Renal pelvis (tissue), 12 donors: ENCODE measurements at places on chromosomes 3 and 15. TPM values are rescaled to one million over a fixed set of nuclear protein-coding genes. Genes with fewer than 3 reads are reported as not detected.

The RYR3 gene
- polyA plus RNA-seq, result 19.2 TPM

DNA sequence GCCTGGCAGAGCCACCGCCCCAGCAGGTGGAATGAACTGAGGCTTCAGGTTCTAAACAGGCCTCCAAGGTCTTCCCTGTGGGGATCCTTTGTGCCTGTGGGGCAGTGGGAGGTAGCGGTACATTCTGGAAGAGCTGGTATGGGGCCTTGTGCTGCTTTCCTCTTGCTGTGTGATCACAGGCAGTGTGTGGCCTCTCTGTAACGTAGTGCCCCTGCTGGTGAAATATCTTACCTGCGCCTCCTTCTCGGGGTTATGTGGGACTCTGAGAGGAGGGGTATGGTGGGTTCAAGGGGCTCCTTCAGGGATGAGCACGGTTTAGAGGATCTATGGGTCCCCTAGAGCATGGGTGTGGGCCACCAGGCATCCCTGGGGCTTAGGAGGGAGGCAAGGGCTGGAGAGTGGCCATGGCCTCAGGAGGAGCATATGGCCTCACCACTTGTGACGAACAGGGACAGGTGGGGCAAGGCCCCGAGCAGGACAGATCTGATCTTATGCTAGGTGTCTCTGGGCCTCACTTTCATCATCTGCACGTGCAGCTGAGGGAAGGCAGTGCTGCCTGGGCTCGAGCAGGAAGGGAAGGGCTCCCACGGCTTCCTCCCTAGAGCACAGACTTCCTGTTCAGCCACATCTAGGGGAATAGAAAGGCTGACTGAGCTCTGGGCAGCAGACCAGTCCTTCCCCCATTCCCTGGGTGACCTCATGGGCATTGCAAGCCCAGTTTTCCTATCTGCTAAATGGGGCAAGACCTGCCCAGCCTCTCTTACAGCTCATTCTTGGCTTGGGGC lies 1.9 kb upstream of the ALS2CL start:
- DNase-seq, result no peak

DNA sequence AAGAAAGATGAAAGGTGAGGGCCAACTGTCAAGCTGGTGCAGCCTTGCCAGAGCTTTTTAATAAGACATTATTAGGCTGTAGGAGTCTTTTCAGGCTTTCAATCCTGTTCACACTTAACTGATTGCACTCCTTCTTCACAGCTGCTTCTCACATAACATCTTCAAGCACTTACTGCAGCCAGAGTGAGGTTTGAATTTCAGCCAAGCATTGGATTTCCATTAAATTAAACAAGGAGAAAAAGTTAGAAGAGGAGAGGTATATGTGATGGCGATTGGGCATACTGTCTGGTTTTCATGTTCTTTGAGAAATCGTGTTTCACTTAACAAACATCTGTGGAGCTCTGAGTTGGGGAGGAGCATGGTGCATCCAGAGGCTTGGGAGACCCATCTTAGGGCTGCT lies 392.8 kb upstream of the LRRC3B start:
- peak; percentile 20 for DNase-seq

- DNase-seq, result peak; percentile 80
Measured at GRCh38 chr15:68700455-68701123, 120.1 kb downstream of the ANP32A start.
